Fibroblast of skin of left quadriceps (primary cell): ENCODE measurements at places on chromosomes 1 and 21.

DNA sequence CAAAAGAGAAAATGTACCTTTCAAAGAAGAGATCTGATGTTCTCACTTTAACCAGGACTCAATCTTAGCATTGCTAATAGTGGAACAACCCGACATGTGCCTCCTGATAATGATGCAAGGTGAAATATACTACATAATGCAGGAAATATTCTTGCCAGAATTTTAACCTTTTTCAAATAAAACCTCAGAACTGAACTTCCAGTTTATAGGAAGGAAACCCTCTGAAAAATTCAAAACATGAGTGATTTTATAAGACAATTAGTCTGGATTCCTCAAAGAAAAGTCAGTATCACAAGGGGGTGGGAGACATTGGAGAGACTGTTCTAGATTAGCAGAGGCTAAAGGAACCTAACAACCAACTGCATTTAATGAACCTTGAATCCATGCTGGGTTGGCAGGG lies 18.1 kb downstream of the AHCYL1 start:
- DNase-seq: no peak

GRCh38 chr1:92961131-92961895 lies at the start of gene DIPK1A:
Gene DIPK1A (minus strand): TSS chr1:92961462. CDS start chr1:92961429, 33 bp downstream.
- peak; percentile 42 for DNase-seq

DNA sequence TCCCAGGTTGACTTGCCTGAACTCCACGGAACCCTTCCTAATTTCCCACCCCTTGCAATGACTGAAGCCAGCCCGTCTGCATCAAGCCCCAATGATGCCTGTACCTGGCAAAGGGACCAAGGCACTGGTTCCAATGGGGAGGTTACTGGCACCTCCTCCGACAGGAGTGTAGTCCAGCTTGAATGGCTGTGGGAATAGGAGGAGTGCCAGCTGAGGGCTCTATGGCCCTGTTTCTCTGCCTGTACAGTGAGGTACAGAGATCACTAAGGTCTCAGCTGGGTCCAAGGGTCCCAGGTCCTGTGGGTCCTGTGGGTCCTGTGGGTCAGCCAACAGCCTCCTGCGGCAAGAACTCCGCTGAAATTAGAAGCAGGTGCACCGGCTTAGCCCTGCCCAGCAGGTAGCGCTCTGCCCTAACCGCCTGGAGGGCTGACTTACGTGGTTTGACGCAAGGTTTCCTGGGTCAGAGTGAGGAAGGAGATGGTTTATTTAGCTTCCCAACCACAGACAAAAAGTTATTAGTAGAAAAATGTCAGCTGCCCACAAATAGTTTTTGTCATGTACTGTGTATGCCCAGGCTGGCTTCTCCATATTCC lies 9.9 kb upstream of the SPRR4 start:
- DNase-seq: no peak

GRCh38 chr1:59179673-59180072 lies 117.2 kb upstream of the FGGY start:
- no peak for DNase-seq

DNA sequence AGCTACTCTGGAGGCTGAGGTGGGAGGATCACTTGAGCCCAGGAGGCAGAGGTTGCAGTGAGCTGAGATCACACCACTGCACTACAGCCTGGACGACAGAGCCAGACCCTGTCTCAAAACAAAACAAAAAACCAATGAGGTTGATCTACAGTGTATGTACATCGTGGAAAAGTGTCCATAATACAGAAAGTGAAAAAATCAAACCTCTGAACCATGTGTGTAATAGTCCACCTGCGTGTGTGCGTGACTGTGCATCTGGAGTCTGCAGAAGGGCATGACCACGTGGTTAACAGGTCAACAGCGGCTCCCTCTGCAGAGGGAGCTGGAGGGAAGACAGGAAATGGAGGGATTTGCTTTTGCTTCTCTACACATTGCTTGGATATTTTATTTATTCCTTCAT lies 32.4 kb upstream of the ENO1 start:
- DNase-seq: no peak

DNA sequence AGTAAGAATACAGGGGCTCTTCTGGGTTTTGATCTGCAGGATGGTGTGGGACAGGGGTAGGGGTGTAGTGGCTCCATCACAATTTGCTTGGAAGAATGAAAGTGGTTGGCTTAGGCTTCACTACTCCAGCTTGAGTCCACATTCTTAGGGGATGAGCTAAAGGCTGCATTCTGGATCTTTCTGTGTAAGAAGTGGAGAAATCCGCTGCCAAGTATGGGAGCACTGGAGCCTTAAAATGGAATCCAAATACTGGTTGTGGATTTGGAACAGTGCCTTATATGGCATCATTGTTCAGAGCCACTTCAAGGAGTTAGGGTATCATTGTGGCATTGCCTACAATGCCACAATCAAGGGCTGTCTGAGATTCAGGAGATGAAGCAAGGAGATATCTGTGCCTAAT lies 187.1 kb downstream of the LMO4 start:
- DNase-seq: peak; percentile 16

GRCh38 chr21:45572783-45573451 lies 30.7 kb upstream of the SLC19A1 start:
- DNase-seq: no peak

DNA sequence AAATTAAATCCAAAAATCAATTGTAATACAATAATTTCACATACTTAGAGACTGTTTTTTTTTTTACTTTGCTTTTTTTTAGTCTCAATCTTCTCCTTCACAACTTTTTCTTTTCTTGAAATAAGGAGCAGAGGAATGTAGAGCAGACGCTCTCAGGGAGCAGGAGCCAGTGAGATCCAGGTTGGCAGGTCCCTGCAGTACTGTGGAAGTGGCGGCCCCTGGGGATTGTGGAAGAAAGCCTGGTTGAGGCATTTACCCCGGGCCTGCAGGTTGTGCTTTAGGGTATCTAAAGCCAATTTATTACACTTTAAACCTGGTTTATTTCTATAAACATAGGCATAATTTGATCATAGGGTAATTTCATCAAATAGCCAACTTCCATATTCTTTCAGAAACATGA lies 748 bp upstream of the OR2AJ1 start:
- no peak for DNase-seq

DNA sequence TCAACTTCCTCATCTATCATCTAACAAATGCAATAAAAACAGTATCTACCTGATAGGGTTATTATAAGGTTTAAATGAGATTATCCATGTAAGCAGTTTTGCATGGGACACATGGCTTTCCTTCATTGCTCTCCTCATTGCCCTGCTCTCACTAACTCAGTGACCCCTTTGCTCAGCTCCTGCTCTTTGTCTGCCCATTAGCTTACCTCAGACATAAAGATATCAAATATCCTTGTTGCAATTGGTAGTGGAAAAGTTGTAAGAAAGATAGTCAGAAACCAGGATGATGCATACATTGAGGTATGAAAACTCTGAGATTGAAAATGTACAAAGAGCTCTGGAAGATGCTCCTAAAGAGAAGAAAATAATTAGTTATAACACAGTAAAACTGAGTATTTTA lies 89.8 kb downstream of the EVI5 start:
- DNase-seq: no peak

- peak; percentile 12 for DNase-seq
Measured at GRCh38 chr1:148264374-148265276, 112.5 kb upstream of the NBPF11 start.

- no peak for DNase-seq
Measured at GRCh38 chr1:36396359-36396758, 1.3 kb downstream of the LSM10 start.

DNA sequence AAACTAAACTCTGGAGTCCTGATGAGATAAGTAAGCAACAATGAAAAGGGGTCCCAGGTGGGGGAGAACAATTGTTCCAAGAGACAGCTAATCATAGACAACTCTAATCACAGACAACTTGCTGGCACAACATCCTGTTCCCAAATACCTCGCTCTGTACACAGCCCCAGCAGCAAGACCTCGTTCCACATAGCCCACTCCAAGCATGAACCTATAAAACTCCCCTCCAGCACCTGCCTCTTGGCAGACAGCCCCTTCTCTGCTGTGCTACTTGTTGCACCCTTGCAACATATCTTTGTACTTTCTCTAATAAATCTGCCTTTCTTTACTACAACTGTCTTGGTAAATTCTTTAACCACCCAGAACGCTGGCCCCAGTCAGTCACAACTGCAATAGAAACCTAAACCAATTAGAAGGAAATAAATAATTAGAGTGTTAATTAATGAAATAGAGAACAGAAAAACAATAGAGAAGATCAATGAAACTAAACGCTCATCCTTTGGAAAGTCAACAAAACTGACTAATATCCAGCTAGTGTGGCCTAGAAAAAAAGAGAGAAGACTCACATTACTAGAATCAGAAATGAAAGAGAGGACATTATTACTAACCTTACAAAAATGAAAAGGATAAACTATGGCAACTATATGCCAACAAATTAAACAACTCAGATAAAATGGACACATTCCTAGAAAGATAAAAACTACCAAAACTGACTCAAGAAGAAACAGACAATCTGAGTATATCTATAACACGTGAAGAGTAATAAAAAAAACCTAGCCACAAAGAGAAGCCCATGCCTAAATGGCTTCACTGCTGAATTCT lies 36.1 kb downstream of the LRRC40 start:
- no peak for DNase-seq

DNA sequence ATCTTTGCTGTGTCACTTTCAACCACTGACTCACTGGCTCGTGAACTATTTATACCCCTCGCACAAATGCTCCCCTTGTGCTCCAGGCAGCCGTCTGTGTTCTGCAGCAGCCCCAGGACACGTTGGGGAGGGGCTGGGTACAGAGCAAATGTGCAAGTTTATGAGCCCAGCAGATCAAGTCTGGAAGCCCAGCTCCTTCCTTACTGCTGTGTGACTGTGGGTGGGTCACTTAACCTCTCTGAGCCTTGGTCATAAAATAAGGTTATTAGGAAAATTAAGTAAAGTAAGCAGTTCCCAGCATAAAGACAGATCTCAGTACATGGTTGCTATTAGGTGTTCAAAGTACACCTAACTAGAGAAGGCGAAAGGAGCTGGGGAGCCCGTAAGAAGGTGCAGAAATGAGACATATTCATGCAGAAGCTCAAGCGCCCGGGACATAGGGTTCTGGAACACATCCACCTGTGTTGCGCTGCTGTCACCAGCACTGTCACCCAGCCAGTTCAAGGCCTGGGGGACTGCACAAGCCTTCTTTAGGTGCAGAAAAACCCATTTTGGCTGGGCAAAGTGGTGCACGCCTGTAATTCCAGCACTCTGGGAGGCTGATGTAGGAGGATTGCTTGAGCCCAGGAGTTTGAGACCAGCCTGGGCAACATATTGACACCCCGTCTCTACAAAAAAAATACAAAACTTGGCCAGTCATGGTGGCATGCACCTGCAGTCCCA lies 13.8 kb downstream of the EFHD2 start:
- DNase-seq: no peak

DNA sequence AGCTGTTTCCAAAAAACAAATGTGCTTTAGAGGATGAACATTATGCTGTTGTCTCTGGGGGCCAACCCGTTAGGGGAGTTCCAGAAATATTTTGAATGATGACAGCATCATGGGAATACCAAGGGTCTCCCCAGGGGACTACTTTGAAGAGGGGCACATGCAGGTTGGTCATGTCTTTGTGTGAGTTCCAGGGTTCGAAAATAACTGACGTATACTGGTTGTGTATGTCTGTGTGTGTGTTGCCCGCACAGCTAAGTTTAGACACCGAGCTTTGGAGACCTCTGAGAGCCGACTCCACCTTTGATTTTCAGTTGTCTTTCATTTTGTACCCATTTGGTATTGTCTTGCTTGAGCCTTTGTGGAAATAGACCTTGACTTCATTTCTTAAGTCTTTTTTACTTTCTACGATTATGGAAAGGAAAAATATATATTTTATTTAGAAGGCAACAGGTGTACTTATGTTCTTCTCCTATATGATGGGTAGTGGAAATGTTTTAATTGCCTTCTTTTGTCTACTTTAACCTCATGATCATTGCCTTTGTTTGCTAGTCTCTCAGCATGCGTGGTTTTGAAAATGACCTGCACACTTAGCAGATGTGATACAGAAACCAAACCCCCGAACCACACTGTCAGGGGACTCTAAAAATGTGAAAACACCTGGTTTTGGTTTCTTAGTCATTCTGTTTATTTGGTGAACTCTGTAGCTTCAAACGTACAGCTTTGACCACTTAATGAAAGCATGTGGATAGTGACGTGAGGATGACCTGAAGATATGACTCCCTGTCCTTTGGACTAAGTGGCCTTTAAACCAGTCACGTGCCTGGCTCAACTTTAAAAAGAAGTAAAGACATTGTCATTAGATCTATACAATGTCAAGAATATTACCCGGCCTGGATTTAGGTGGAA lies 56.5 kb downstream of the GALNT2 start:
- DNase-seq: no peak

GRCh38 chr1:55015731-55016620 lies 17.2 kb downstream of the BSND start:
- no peak for DNase-seq

- no peak for DNase-seq
Measured at GRCh38 chr1:30847358-30847972, 61.1 kb downstream of the SDC3 start.

- no peak for DNase-seq
Measured at GRCh38 chr21:45948576-45949141, 32.9 kb upstream of the COL6A1 start.

DNA sequence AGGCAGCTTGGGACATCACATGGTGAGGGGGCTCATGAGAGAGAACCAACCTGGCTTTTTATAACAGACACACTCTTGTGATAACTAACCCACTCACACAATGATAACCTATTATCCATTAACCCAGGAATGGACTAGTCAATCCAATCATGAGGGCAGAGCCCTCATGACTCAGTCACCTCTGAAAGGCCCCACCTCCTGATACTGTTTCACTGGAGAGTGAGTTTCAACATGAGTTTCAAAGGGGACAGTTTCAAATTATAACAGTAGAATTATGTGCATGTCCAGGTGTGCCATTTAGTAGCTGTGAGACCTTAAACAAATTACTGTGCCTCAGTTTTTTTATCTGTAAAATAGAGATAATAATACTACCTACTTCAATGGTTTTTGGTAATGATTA lies 47.6 kb upstream of the PPP2R5A start:
- DNase-seq: no peak

- DNase-seq: no peak
Measured at GRCh38 chr1:2029561-2029960, 10.4 kb downstream of the GABRD start.

DNA sequence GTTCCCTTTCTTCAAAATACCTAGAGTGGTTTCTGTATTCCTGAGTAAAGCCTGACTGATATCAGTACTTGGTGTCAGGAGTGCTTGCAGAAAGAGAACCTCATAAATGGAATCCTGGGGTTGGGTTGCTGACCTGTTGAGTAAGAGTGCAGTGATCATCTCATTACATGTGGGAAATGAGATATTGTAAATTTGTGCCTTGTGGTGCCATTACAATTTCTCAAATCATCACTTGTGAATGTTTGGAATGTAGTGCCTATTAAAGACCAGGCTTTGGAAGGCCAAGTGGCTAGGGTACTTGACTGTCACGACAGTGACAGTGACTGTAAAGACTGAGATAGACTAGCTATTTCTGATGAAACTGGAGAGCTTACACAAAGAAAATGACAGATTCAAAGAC lies 176.7 kb upstream of the CTTNBP2NL start:
- no peak for DNase-seq

- no peak for DNase-seq
Measured at GRCh38 chr1:197036861-197037260, 30.2 kb downstream of the F13B start.

GRCh38 chr1:164629971-164630370 lies 71.0 kb downstream of the PBX1 start:
- no peak for DNase-seq
